Activated CD8-positive, alpha-beta memory T cell treated with anti-CD3 and anti-CD28 coated beads, Interleukin-2, amount 10 ng/mL, durations not matched to agents 7 days and 5 days (primary cell): ENCODE measurements at places on chromosomes 6 and 20. TPM values are rescaled to one million over a fixed set of nuclear protein-coding genes. Genes with fewer than 3 reads are reported as not detected.
A peak's percentile ranks its signal among the peaks of the same experiment; 100 is the strongest.

GRCh38 chr6:101396548-101397173 is 3.2 kb downstream of the GRIK2 start:
- DNase-seq = peak; percentile 58

- DNase-seq = peak; percentile 90
Observed at GRCh38 chr6:26595669-26596269, 984 bp upstream of the ABT1 start.

GRCh38 chr6:121549736-121550135 is 114.3 kb downstream of the GJA1 start:
- no peak for DNase-seq

DNA sequence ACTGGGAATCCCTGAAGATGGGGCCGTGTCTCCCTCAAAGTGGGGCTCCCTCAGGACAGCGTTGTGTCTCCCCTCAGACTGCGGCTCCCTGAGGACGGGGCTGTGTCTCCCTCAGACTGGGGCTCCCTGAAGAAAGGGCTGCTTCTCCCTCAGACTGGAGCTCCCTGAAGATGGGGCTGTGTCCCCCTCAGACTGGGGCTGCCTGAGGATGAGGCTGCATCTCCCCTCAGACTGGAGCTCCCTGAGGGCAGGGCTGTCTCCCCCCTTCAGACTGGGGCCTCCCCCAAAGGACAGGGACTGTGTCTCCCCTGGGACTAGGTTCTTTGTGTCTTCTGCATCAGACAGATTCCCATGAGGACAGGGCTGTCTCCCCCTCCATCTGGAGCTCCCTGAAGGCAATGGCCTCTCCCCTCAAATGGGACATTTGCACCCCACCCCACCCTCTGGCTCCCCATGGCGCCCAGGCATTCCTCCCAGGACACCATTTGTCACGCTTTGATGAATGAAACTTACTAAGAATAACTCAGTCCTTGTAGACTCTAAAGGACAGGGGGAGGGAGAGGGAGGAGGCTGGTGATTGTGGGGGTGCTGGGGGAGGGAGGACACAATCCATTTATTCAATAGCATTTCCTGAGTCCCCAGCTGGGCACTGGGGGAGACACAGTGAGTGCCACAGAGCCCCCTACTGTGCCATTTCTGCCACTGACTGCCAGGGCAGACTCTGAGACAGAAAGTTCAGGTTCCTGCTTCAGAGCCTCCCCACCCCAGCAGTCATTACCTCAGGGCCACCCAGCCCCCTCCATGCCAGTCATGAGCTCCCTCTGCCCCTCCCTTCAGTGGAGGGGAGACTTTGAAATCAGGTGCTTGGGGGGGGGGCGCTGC is 122.4 kb downstream of the MRPL14 start:
- DNase-seq = no peak

The TMEM244 gene
- total RNA-seq = 0.73 TPM

The XKR7 gene
- total RNA-seq = not detected

The OOEP gene
- total RNA-seq = 1.1 TPM

DNA sequence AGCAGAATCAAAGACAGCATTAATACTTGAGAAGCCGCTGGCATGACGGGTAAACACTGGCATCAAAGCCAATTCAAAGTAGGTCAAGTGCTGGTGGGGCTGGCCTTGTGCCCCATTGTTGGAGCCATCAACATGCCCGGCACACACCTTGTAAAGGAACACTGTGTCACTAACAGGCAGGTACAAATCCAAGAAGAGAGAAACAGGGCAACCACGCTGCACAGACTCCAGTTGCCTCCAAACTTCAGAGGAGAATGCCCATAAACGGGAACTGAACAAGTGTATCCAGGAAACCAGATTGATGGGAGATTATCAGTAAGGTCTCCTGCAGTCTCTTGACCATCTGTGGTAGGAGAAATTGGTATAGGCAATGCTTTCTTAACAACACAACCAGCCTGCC is 127.0 kb upstream of the STXBP5 start:
- DNase-seq = no peak

GRCh38 chr20:63854069-63854765 is 7.1 kb upstream of the ABHD16B start:
- DNase-seq = no peak

GRCh38 chr6:17886891-17887290 is 100.5 kb downstream of the KIF13A start:
- no peak for DNase-seq

GRCh38 chr6:113433335-113433991 is 423.7 kb upstream of the MARCKS start:
- DNase-seq = no peak
